Right ventricle myocardium inferior (tissue), 1 donor: ENCODE measurements at places on chromosomes 12 and 14. TPM values are rescaled to one million over a fixed set of nuclear protein-coding genes. Genes with fewer than 3 reads are reported as not detected.

GRCh38 chr12:69821456-69822159 is 3.4 kb upstream of the MYRFL start:
- DNase-seq, result no peak

The GPHB5 gene
- total RNA-seq, result not detected

The P2RX2 gene
- total RNA-seq, result not detected

DNA sequence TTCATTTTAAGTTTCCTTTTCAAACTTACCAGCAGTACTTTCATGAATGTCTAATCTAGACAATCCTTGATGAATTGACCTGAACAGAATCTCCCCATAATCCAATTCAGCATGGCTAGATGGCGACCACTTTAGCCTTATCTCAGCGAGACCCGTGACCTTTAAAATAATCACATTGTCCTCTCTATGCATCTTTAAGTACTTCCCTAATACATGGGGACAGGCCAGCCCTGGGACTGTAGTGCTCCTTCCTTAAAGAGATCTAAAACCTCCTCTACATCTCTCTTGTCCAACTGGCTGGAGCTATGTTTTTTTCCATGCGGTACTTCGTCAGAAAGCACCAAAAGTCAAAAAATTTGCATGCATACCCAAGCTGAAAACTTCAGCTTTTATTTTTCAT is 746.0 kb downstream of the VRK1 start:
- DNase-seq, result no peak

The AJUBA gene
- total RNA-seq, result 13.1 TPM

The RERGL gene
- total RNA-seq, result 2.1 TPM

DNA sequence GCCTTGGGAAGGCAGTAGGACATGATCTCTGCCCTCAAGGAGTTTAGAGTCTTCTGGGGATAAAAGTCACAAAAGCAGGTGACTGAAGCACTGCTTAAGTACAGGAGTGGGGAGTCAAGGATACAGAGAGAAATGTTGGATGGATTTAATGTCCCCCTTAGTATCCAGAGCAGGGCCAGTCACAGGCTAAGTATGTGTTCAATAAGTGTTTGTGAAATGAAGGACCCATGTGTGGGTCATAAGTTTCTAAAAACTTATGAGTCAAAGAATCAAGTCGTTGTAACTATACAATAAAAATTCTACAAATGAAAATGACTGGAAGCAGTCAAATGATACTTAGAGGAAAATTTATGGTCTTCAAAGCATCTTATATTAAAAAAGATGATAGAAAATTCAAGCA is 25.1 kb downstream of the KRT80 start:
- no peak for DNase-seq

The LBHD2 gene
- not detected for total RNA-seq

DNA sequence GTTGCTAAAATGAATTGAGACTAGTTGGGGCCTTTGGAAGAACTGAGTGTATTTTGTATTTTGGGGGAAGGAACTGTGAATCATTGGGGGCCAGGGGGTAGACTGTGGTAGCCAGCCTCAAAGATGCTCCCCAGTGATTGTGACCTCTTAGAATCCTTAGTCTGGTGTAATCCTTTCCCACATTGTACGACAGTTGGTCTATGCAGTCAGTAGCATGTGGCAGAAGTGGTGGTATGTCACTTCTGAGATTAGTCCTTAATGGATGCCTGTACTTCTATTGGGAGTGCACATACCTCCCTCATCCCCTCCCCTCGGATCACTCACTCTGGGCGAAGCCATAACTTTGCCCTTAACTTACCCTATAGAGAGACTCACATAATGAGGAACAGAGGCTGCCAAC is 48.0 kb downstream of the USP15 start:
- no peak for DNase-seq

DNA sequence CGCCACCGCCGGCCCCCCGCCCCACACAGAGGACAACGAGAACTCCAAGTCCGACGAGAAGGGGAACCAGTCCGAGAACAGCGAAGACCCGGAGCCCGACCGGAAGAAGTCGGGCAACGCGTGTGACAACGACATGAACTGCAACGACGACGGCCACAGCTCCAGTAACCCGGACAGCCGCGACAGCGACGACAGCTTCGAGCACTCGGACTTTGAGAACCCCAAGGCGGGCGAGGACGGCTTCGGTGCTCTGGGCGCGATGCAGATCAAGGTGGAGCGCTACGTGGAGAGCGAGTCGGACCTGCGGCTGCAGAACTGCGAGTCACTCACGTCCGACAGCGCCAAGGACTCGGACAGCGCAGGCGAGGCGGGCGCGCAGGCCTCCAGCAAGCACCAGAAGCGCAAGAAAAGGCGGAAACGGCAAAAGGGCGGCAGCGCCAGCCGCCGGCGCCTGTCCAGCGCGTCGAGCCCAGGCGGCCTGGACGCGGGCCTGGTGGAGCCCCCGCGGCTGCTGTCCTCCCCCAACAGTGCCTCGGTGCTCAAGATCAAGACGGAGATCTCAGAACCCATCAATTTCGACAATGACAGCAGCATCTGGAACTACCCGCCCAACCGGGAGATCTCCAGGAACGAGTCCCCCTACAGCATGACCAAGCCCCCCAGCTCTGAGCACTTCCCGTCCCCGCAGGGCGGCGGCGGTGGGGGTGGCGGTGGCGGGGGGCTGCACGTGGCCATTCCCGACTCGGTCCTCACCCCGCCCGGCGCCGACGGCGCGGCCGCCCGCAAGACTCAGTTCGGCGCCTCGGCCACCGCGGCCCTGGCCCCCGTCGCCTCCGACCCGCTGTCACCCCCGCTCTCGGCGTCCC is 150.9 kb downstream of the EGLN3 start:
- DNase-seq, result no peak

DNA sequence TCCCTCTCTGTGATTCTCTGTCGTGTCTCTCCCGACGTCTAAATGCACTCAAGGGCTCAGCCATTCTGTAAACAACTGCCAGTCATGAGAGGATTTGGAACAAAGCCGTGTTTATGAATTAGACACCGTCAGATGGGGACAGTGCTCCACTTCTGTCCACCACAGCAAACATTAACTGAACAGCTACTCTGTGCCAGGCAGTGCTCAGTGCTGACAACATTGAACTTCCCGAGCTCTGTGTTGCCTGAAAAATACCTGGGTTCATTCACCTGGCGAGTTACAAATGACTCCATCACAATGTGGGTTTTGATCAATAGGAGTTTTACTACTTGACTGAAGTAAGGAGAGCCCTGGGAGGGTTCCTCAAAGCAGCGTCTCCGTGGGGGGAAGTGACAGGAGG is 139.3 kb downstream of the GLT1D1 start:
- no peak for DNase-seq

GRCh38 chr12:89846473-89847055 is 137.9 kb upstream of the ATP2B1 start:
- DNase-seq, result no peak

DNA sequence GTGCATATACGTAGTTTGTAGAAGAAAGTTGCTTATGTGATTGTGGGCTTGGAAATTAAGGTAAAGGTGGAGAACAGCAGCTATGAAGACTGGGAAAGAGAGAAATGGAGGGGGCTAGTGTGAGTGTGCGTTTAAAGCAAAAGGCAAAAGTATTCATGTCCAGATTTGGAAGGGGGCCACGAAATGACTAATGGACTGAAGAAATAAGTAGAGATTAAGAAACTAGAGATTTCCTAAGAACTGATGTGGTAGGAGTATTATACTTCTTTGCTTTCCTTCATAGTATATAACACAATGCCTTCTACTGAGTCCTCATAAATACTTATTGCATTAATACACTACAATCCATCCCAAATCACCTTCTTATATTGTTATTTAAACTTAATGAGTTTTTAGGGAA is 298.6 kb upstream of the NOVA1 start:
- DNase-seq, result no peak

The CLMN gene
- total RNA-seq, result 7.6 TPM

The MIP gene
- total RNA-seq, result not detected

DNA sequence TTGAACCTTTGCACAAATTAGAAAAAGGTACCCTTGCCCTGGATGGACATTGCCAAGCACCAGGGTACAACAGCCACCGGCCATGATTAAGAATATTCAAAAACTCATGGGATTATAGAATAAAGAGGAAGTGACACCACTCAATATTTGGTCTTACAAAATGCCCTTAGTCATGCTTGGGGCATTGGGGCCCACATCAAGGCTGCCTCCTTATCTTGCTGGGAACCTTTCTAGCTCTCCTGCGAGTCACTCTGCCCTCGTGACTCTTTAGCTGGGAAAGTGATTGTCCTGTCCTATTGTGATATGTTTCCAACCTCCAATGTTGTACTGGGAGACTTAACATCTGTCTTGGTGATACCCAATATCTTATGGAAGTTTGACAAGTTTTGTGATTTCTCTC is 57.8 kb downstream of the GTF2A1 start:
- DNase-seq, result no peak

GRCh38 chr14:29587761-29588470 is 339.7 kb downstream of the PRKD1 start:
- no peak for DNase-seq

- DNase-seq, result no peak
Measured at GRCh38 chr14:74616507-74616906, 4.5 kb upstream of the LTBP2 start.

DNA sequence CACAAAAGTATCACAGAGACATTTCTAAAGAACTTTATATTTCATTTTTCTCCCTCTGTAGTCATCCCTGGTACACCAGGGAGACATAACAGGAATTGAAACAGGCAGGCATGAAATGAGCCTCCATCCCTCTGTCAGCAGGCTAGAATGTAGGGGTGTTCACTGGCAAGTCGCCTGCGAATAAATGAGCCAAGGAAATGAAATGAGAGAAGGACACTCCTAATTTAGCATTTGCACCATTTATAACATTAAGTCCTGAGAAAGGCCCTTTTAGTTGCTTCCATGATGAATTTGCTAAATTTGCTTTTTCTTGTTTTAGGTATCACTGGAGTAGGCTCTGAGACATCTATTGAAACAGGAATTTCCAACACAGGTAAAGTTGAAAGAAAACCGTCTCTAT is 192.4 kb upstream of the CNTN1 start:
- DNase-seq, result no peak

The SMCO2 gene
- not detected for total RNA-seq

GRCh38 chr12:57323416-57323815 is 72.4 kb upstream of the STAC3 start:
- no peak for DNase-seq

GRCh38 chr14:61498811-61499210 is 177.4 kb downstream of the PRKCH start:
- DNase-seq, result no peak

- no peak for DNase-seq
Measured at GRCh38 chr12:42090899-42091298, 53.8 kb downstream of the GXYLT1 start.

DNA sequence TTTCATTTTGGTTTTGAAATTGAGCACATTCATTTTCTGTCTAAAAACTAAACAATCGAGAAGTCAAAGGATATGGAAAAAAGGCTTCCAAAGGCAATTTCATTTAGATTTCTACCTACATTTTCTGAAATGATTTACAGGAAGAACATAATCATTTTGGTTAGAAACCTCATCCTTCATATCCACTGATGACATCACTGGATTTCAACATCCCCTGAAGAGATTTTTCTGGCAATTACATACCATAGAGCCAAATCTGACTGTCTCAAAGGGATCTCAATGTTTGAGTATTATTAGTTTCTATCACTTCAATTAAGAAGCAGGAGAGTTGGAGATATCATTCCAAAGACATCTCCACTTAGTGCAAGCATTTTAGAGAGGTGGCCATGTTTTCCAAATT is 137.8 kb downstream of the TTC7B start:
- no peak for DNase-seq

GRCh38 chr12:114674251-114675047 is 9.5 kb downstream of the TBX3 start:
- DNase-seq, result no peak

The PPFIA2 gene
- 0.35 TPM for total RNA-seq

GRCh38 chr12:91563011-91563765 is 380.6 kb upstream of the DCN start:
- DNase-seq, result no peak

DNA sequence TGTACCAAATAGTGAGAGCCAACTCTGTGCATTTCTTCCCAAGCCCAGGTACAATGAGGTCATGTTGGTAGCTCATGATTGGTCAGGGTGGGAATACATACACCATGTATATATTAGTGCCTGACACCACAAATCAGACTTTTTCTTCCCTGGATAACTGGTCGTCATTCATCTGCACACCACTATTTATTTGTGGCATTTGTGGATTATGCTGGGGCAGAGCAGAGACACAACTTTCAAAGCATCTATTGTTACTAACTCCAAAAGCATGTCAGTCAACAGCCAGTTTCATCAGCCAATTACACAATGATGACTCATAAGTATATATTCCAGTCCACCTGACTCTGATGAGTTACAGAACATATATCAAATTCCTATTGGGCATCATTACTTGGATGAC is 181.7 kb downstream of the ADAMTS20 start:
- no peak for DNase-seq

The ACYP1 gene
- total RNA-seq, result 11.7 TPM

DNA sequence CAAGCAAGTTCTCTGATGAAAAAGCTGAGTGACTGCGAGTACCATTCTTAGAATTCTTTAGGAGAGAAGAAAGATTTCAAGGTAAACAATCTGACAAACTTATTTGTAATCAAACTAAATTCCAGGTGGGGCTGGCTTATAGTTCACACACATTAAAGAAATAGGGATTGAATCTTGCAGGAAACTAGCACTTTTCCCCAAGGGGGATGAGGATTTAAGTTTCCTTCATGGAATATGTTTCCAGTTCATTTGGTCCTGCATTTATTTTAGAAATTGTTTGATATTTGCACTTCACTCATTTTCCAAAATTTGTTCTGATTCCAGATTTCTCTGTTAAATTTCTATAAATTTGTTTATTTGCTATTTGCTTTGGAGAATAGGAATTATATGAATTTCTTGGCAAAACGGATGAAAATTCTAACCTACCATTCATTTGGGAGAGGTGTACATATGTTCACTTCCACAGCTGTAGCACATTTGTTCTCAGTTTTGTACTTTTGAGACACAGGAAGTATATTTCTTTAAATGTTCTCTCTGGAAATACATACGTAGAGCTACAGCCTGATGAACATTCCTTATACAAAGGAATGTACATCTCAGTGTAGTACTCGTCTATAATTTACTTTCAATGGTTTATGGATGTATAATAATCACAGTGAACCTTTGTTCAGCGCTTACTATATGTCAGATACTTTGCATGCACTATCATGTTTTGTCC is 145.5 kb downstream of the AKAP6 start:
- no peak for DNase-seq

DNA sequence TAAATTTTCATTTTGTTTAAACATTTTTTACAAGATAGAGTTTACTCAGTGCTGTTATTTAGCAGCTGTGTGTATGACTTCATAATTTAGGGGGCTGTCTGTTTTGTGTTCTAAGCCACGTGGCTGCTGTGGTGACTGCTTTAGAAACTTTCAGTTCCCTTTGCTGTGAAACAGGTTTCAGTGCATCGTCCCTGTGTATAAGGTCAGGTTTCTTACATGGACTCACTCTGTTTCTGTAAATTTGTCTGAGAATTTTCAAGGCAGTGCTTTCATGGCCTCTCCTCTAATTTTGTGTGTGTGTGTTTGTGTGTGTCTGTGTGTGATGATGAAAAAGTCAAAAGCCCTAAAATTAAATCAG is 32.4 kb downstream of the BICD1 start:
- no peak for DNase-seq

The GPD1 gene
- total RNA-seq, result 51.1 TPM

The OVCH1 gene
- total RNA-seq, result 0.24 TPM
